ENCODE measurements at places on chromosomes 2 and 18.

- DNase-seq = no peak
Measured at GRCh38 chr2:163467251-163467630, 268.6 kb downstream of the FIGN start.

DNA sequence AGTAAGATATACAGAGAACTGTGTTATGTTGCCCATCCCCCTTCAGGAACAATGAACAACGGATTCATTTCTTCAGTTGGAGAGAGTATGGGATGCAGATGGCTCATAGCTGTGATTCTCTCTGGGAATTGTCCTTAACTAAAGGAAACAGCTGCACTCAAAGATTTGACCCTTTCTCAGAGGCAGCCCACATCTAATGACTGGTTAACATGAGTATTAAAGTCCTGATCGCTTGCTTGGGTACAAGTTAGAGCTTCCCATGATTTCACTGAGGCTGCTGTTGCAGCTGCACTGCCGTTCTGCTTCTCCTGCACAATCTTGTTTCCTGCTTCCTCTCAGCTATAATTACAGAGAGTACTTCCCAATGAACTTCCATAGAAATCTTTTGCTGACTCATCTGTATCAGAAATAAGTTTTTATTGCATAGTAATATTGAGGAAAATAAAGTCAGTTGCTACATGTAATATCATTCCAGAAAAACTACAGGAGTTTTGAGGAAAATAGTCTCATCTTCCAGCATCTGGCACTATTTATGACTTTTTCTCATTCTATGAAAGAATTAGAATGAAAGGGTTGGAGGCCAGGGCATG lies 12.8 kb upstream of the SCN9A start:
- DNase-seq = no peak

GRCh38 chr2:67596871-67597270 lies 199.7 kb downstream of the ETAA1 start:
- no peak for DNase-seq

- DNase-seq = no peak
Measured at GRCh38 chr2:33897741-33898140, 298.6 kb upstream of the FAM98A start.

DNA sequence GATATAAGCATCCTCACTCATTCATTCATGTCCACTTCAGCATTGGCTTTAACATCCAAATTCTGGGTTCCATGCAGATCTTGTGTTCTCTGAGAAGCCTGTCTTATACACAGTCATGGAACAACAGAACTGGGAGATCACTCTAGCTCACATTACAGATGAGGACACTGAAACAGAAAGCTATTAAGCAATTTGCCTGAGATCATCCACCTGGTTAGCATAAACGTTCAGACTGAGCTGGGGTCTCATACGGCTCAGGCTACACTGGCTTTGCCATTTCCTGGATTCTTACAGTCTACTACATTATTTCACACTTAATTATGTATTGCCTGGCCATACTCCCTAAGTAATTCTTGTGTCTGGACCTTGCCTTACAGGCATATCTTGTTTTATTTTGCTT lies 169.4 kb upstream of the FANCL start:
- no peak for DNase-seq

DNA sequence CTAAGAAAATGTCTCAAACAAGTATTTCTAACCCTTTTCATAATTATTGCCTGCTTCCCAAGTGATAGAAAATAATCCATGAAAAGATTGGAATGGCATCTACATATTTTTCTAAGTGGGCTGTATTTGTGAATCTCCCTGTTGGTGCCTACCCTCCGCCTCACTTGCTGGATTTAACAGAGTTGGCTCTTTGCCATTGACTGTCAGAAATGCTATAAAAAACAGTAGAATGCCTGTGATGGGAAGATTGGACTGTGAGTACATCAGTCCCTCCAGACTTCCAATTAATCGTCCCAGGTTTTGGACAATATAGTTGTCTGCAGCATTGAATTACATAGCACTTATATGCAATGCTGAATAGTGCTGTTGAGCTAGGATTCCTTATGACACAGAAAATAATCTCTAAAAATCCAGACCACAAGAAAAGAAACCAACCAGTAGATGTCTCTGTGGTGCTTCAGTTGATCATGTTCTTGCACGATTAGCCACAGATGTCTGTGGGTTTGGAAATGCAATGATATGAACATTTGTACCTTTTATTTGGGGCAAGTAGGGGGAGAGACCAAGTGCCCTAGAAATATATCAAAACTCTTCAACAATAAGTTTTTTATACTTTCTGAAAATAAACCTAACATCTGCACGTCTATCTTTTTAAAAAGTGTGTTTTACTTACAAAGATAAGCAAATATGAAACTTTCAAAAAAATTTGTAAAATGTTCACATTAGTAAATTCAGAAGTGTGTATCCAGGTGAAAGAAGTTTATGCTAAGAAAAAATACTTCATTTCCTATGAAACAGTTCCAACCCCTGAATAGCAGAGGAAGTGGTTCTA lies 88.5 kb downstream of the DYNAP start:
- DNase-seq = no peak

Data from NCI-H1048 (cell line).